Osteocyte (in vitro differentiated cells): ENCODE measurements at places on chromosomes 2 and 18. TPM values are rescaled to one million over a fixed set of nuclear protein-coding genes. Genes with fewer than 3 reads are reported as not detected.

LYPD6B gene
- total RNA-seq: 13.5 and 14.5 TPM in 2 replicates

MEP1B gene
- not detected in 2 replicates for total RNA-seq

ARHGAP25 gene
- total RNA-seq: 0.42 and 0.43 TPM in 2 replicates

FLACC1 gene
- total RNA-seq: 1.6 and 2.1 TPM in 2 replicates

CTDSP1 gene
- 131 and 138 TPM in 2 replicates for total RNA-seq

ABCB11 gene
- not detected in 2 replicates for total RNA-seq

TUBA3E gene
- not detected in 2 replicates for total RNA-seq

SERPINB4 gene
- not detected in 2 replicates for total RNA-seq
